Renal cortex interstitium (tissue), 15 donors: ENCODE measurements at places on chromosomes 13 and 19. TPM values are rescaled to one million over a fixed set of nuclear protein-coding genes. Genes with fewer than 3 reads are reported as not detected.

PEX11G gene
- 6.0 TPM for polyA plus RNA-seq

CYP4F12 gene
- polyA plus RNA-seq: 0.62 TPM

KLK15 gene
- not detected for polyA plus RNA-seq

PALM gene
- 111 TPM for polyA plus RNA-seq

CEACAM8 gene
- polyA plus RNA-seq: 0.20 TPM

GRCh38 chr13:23356368-23356767 lies 77.1 kb downstream of the SACS start:
- DNase-seq: no peak

DNA sequence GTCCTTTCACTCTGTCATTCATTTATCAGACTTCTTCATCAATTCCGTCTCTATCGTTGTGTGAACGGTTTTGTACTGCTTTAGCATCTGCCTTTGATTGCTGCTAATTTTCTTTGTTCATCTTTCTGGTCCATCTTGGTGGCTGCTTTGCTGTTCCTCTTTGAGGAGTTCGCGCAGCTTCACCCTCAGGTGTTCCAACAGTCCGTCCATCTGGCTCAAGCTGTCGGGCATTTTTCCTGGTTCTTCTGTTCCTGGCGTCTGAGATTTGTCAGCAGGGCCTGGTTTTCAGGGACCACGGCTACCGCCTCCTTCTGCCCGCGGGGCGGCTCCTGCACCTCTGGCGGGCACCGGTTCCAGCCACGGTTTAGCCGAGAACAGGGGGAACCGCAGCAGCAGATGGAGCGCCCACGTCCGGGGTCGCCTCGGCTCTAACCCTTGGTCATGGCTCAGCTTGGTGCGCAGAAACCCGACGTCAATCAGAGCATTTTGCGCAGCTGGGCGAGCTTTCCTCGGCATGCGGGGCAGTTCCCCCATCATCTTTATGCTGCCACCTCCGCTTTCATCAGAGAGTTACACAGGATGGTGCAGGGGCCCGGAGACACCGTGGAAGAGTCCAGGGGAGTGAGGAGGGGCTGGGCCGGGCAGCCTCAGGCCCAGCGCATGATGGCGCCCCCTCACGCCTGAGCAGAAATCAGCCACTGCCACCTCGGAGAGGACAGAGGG lies 89.5 kb downstream of the ZNF100 start:
- no peak for DNase-seq

- DNase-seq: no peak
These were observed 1.5 kb downstream of the CALM3 start for GRCh38 chr19:46602392-46603194.

GRCh38 chr19:50326101-50326664 lies 3.0 kb downstream of the KCNC3 start:
- DNase-seq: no peak

DNA sequence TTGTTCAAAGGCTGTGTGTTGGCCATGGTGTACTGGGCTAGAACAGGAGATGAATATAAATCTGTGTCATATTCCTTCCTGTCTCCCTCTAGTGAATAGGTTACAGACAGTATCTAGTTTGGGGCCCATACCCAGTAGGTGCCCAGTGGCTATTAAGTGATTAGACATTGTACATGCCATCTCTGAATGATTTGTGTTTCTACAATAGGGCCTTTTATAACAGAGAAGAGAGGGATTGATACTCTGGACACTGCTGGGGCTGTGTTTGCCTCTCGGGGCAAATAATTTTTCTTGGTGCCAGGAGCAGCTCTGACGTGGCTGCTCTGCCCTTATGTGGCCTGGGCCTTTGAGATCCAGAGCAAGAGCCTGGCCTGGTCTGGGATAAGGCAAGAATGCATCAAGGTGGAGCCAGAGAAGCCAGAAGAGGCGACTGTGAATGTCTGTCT lies 403.1 kb downstream of the SPRY2 start:
- DNase-seq: no peak

GRCh38 chr13:111233080-111233479 lies 87.4 kb upstream of the TEX29 start:
- DNase-seq: no peak

GRCh38 chr13:66821551-66821950 lies 408.6 kb downstream of the PCDH9 start:
- DNase-seq: no peak

DNA sequence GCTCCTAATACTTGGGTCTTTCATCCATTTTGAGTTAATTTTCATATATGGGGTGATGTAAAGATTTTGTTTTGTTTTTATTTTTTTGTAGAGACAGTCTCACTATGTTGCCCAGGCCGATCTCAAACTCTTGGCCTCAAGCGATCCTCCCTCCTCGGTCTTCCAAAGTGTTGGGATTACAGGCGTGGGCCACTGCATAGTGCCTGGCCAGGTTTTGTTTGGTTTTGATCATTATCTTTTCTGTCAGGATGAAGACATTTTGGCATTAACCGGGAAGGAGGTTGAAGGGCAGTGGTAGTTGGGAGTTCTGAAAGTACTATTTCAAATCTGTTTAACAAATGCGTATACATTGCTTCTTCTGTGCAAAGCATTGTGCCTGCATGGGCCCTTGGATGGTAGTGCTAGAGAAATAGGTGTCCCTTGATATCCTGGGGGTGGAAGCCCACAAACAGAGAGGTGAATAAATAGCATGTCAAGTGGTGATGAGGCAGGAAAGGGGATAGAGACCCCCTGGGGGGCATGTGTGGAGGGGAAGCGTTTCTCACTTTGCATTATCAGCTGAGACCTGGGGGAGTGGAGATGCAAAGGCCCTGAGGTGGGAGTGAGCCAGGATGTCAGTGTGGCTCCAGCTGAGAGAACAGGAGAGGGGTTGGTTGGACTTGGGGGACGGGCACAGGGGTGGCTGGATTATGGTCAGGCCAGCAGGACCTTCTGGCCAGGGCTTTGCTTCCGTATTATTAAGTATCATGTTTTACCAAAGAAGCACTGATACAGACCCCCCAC lies 41.4 kb downstream of the GATAD2A start:
- no peak for DNase-seq

DNA sequence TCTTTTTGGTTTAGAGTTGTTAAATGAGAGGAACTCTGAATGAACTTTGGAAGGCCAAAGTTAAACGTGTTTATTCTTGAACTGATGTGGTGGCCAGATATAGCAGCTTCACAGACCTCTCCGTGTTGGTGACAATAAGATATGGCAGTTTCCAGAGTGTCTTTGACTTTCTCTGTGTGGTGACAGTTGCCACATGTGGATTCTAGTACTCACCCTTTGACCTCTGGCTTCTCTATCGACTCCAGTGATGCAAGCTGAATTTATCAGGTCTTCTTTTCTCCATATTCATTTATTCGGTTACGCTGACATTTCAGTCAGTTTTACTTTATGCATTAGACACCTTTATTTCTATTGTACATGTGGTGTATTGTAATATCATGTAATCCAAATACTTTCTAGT lies 1469.5 kb downstream of the SLITRK1 start:
- no peak for DNase-seq

DNA sequence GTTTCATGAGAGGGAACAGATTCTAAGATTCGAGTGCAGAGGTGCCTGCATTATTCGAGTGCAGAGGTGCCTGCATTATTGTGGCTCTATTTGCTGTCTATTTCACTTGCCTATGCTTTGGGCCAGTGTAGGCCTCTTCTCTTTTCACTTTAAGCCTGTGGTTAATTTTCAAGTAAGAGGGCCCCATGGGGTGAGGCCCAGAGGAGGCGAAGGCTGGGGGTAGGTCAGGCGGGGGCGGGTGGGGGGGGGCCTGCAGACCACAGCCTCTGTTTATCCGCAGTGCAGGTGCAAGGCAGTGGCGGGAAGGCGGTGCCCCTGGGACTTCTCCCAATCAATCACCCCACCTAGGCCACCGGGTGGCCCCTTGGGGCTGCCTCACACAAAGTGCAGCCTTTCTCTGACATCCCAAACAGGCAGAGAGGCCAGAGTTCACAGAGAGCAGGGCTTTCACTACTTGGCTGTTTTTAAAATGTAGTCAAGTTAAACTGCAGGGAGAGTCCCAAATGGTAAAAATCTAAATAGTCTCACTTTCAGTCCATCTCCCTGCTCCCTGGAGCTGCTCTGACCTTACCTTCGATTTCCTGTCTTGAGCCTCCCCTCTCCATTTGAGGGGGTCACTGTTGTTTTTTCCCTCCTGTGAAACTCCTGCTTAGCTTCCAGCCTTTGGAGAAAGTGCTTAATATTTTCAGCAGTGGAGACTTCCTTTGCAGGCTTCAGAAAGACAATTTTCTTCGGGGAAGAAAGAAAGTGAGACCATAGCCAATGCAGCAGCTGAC lies 249.0 kb downstream of the DLEU7 start:
- DNase-seq: no peak

DNA sequence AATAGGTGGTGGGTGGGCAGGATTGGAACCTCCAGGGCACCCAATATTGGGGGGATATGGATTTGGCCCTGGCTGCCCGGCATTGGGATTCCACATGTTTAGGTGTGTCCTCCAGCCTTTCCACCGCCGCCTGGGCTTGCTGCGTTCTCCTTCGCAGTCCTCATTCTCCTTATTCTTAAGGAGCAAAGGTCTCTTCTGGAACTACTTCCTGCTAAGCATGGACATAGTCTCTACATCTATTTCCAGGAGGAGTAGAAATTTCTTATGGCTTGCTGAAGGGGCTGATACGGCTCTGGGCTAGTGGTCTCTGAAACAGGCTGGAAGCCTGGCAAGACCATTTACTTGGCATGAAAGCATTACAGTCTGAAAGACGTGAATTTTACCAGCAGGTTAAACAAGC lies 9.2 kb upstream of the FCGBP start:
- DNase-seq: no peak

DNA sequence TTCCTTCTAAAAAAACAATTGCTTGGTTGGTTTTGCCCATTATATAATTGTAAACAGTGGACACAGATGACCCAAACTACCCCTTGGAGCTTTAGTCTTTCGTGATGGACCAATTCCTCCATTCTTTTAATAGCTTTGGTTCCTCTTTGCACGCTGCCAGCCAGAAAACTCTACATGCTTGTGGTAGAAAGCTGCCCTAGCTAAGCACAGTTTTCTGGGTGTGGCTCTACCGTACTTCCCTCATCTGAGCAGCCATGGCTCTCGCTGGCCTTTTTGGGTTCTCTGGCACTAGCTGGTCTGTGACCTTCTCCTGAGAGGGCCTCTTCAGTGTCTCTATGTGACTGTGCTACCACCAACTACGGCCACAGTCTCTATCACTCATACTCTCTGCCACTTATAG lies 29.9 kb upstream of the CEBPA start:
- DNase-seq: no peak

DNA sequence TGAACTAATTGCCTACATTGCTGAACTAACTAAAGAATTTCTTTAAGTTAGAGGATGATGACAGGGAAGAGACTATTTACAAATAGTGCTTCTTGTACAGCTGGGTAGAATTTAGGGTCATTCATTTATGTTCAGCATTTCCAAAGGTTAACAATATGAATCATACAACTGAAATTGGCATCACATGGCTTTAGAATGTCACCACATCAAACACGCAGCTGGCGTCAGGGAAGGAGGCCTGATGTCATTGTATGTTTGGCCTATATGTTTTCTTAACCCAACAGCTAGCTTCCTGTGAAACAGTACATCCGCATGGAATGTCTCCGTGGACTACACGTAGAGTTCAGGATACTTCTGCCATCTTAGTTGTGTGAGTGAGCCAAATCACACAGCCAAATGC lies 99.0 kb upstream of the TNFSF11 start:
- no peak for DNase-seq

DNA sequence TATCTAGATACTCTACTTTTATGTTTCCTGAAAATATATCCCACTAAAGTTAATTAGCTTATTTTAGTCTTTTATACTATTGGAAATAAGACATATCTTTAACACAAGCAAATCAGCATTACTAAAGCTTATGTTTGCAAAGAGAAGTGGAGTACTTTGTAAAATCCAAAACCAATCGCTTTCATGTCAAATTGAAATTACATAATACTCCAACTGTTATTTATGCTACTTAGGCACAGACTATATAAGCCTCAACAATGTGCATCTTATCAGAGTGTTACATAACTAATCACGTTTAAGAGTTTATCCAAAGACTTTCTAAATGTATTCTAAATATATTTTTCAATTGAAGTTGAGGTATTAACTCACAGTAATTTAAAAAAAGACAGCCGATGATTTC lies 200.0 kb downstream of the PCDH20 start:
- DNase-seq: no peak

DNA sequence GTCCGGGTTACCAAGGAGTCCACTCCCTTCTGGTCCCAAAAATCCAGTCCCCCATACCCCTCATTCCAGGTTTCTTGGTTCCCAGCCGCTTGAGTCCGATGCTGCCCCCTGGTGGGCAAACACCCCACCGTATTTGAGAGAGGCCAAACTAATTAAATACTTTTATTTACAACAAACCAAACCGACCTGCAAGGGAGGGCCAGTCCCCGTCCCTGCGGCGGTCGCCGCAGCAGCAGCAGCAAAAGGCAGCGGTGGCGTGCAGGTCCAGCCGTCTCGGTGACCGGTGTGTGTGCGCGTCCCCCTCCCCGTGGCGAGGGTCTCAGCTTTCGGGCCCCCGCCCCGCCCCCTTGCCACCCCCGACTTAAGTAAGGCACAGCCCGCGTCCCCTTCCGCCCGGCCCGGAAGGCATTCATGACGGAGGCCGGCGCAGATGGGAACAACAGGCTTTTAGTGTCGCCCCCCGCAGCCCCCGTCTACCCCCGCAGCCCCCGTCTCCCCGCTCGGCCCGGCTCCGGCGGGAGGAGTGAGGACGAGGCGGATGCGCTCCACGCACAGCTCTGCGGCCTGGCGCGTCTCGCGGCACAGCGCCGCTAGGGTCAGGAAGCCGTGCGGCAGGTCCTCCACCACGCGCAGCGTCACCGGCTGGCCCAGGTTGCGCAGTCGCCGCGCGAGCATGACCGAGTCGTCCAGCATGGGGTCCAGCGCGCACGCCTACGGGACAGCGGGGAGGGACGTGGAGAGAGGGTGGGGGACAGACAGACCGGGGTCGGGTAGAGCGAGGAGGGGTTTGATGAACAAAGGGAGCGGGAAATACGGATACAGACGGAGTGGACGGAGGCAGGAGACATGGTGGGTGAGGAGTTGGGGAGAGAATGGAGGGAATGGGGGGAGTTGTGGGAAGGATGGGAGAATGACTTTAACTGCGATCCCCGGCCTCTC lies 11.5 kb upstream of the CNFN start:
- DNase-seq: no peak

DNA sequence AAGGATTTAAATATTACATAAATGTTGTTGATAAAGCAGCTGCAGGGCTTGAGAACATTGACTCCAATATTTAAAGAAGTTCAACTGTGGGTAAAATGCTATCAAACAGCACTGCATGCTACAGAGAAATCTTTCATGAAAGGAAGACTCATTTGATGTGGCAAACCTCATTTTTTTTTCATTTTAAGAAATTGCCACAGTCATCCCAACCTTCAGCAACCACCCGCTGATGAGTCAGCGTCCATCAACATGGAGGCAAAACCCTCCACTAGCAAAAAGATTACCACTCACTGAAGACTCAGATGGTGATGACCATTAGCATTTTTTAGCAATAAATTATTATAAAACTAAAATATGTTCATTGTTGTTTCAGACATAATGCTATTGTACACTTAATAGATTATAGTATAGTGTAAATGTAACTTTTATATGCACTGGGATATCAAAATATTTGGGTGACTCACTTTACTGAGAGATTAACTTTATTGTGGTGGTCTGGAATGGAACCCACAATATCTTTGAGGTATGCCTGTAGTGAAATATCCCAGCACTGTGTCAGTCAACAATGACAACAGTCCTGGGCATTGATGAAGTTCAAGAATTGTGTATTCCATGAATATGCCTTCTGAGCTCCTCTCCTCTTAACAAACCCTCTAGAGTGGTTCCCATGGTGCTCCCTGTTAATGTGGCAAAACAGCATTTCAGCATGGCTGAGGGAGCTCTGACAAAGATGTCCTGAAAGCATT lies 52.4 kb upstream of the SOX21 start:
- DNase-seq: no peak

GRCh38 chr13:25775275-25775674 lies 276.5 kb downstream of the SHISA2 start:
- no peak for DNase-seq
